ENCODE measurements at places on chromosomes 4 and X. TPM values are rescaled to one million over a fixed set of nuclear protein-coding genes. Genes with fewer than 3 reads are reported as not detected.
A peak's percentile ranks its signal among the peaks of the same experiment; 100 is the strongest.

Gene NPY2R
- 2.1 TPM for total RNA-seq

Gene METTL14
- 54.9 TPM for total RNA-seq

Gene NEUROG2
- total RNA-seq, result 0.25 TPM

Gene MAOB
- total RNA-seq, result 118 TPM

Gene ADAMTS3
- total RNA-seq, result 6.2 TPM

DNA sequence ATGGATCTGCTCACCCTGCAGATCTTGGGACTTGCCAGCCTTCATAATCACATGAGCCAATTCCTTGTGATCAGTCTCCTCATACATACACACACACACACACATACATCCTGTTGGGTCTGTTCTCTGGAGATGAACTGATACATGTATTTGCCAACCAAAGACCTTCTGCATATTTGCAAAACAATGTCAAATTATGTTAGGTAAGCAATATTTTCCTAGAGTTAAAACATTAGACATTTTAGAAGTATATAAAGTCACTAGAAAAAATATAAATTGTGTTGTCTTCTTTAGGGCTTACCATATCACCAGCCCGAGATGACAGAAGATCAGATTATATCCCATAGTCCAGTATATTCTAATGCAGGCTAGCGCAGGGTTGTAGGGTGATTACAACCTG lies 156.0 kb downstream of the DCHS2 start:
- DNase-seq, result no peak

GRCh38 chr4:151833174-151833573 lies 72.4 kb upstream of the GATB start:
- no peak for DNase-seq

DNA sequence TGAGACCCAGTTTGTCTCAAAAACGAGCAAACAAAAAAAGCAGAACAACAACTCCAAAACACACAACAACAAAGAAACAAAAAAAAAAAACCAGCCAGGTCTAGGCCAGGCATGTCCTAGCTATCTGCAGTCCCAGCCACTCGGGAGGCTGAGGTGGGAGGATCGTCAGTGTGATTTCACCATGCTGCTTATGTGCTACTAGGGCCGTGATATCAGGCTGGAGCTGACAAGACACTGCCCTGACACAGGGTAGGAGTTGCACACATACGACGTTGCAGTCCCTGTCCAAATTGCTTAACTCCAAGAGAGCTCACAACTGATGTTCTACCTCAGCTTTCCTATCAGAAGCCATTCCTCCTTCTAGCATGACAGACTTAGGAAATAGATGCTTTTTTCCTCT lies 204.9 kb downstream of the AASDH start:
- DNase-seq, result no peak

DNA sequence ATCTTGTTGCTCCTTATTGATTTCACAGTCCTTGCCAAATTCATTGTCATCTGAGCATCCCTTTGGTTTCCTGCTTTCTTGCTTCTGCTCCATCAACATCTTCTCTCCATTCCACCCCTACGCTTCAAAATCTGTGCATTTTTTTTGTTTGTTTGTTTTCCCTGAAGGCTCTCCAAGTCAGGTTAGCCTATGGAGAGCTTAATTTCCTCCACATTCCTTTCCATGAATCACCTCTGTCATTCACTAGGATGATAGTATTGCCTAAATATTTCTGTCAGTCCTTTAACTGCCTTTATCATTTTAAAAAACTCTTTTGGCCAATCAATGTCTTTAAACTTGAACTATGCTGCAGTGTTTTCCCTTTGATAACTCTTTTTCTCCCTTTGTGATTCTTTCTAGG lies 67.7 kb downstream of the PPARGC1A start:
- DNase-seq, result no peak

- peak; percentile 50 for DNase-seq
Observed at GRCh38 chr4:175412161-175412560, 399.9 kb downstream of the GPM6A start.

DNA sequence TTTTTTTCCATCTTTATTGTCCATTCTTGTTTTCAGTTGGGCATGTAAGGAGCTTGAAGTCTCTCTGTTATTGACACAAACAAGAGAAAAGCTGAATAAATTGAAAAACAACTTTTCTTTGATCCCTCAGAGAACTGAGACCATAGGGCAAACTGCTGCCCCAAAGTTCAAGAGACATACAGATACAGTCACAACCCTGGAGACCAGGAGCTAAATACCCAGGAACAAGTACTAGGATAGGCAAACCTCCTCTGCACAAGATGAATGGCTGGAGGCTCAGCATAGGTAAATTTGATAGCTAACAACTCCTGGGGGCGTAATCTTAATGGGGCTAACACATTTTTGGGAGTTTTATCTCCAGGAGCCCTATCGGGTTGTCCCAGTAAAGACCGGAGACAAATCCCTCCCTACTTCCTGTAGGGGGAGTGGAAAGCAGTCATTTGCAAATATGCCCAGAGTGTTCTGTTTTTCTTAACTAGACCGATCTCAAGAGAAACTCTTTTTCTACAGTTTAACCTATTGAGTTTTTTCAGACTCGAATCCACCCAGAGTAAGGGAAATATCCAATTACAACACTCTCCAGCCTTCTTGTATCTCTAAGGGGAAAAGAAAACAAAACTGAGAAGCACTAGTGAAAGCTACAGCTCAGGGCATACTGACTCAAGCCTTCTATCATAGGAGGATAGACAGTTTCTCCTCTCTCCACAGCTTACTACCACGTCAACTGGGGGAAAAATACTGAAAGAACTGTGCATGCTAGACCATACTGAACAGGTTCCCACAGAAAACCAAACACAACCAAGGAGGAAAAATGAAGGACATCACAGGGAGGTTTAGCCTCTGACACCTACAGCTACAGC lies 23.1 kb downstream of the MAGEA8 start:
- no peak for DNase-seq

GRCh38 chr4:108877821-108878220 lies 115.0 kb upstream of the ETNPPL start:
- DNase-seq, result no peak

DNA sequence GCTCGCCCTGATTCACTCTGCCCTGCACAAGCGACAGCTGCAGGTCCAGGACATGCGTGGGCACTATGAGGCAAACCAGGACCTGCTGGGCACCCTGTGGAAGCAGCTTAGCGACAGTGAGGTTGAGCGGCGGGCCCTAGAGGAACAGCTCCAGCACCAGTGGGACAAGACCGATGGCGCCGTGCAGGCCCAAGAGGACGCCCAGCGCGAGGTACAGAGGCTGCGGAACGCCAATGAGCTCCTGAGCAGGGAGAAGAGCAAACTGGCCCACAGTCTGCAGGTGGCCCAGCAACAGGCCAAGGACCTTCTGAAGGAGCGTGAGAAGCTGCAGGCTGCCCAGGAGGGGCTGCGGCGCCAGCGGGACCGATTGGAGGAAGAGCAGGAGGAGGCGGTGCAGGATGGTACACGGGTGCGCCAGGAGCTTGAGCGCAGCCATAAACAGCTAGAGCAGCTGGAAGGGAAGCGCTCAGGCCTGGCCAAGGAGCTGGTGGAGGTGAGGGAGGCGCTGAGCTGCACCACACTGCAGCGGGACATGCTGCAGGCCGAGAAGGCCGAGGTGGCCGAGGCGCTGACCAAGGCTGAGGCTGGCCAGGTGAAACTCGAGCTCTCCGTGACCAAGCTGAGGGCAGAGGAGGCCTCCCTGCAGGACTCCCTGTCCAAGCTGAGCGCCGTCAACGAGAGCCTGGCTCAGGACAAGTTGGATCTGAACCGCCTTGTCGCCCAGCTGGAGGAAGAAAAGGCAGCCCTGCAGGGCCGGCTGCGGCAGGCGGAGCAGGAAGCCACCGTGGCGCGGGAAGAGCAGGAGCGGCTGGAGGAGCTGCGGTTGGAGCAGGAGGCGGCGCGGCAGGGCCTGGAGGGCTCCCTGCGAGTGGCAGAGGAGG lies 12.8 kb downstream of the SMIM10L2A start:
- no peak for DNase-seq

- no peak for DNase-seq
Observed at GRCh38 chr4:19748519-19749479, 502.9 kb upstream of the SLIT2 start.

DNA sequence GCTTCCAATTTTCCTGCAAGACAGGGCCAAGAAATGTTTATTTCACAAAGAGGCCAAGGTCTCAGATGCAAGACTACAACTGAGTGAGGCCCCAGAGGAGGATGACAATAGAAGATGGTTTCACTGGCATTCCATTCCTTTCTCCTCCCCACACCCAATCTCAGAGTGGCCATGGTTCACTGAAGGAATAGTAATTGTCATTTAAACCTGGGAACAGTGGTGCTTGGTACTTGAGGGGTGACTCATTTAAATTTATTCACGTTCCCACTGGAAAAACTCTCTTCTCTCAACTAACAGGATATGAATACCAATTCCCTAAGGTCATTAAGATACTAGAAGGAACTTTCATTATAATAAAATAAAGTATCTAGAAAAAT lies 35.3 kb upstream of the CXCL8 start:
- DNase-seq, result no peak

Data from dorsolateral prefrontal cortex (tissue), 122 donors.